CD4-positive, alpha-beta T cell treated with Interleukin-6 at 100 ng/mL for 8 hours (primary cell): ENCODE measurements at places on chromosomes 5 and 9.

GRCh38 chr9:128636556-128637530, 19.8 kb downstream of the DYNC2I2 start:
- no peak for DNase-seq

GRCh38 chr5:14922456-14922855, 50.9 kb upstream of the ANKH start:
- no peak for DNase-seq

DNA sequence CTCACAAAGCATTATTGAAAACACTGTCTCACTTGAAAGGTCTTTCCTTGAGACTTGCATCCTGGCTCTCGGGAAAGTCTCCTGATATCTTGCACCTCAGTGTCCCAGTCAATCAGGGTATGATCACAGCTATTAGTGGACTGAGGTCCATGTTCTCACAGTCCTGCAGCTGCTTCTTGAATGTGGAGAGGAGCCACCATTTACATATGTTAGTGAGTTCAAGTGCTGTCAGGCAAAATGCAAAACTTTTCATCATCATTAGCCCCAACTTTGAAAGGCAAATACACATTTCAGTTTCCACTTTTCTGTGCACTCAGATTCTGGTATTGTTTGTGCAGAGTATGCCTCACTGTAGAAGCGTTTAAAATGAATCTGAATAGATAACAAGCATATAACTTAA, 111.6 kb downstream of the SNX18 start:
- no peak for DNase-seq

DNA sequence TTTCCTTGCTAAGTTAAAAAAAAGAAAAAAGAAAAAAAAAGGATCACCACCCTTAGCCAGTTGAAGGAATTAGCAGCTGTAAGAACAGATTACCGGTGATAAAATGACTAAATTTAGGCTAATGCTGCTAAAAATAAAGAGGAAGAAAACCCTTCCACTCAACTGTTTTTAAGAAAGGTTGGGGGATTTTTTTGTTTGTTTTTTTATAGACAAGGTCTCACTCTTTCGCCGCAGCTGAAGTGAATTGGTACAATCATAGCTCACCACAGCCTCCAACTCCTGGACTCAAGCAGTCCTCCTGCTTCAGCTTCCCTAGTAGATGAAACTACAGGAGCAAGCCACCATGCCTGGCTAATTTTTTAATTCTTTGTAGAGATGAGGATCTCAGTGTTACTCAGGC, 101.7 kb downstream of the SNCAIP start:
- no peak for DNase-seq

DNA sequence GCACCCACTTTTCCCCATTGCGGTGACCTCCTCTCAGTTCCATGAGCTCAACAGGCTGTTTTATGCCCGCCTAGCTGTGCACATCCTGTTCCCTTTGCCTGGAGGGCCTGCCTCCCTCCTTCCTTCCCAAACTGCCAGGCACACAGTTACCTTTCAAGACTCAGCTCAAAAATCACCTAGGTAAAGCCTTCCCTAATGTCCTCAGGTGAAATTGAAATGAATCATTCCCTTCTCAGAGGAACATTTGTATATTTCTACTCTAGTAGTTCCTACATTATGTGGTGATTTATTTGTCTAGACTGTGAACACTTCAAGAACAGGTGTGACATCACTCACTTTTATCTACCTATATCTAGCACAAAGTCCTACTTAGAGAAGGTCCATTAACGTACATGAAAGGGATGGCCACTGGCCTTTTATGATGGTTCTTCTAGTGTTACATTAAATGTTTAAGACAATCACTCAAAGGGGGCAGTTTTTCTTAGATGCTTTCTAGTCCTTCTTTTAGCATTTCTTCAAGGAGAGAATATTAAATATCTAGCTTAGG, 103.5 kb upstream of the EQTN start:
- DNase-seq = no peak

- no peak for DNase-seq
These were observed 118.8 kb downstream of the PRDM6 start for GRCh38 chr5:123207852-123208251.

- DNase-seq = no peak
These were observed 10.4 kb downstream of the STC2 start for GRCh38 chr5:173317852-173318251.

- no peak for DNase-seq
These were observed 147.1 kb downstream of the ENTREP1 start for GRCh38 chr9:69472101-69472620.

DNA sequence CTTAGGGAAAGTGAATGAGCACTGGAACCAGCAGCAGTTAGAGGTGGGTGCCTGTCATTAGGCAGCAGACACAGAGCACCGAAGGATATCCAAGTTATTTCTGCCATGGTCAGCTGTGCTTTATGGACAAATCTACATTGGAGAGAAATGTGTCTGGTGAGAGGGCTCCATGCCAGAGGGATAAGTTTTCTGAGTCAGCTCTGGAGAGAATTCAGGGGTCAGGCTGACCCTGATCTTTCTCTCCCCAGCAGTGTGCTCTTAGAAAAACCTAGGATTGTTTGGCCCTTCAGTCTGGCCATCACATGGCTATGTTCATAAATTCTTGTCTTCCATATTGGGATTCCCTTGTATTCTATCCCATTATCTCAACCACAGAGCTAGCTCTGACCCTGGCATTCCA, 8.9 kb upstream of the IL17B start:
- DNase-seq = no peak

DNA sequence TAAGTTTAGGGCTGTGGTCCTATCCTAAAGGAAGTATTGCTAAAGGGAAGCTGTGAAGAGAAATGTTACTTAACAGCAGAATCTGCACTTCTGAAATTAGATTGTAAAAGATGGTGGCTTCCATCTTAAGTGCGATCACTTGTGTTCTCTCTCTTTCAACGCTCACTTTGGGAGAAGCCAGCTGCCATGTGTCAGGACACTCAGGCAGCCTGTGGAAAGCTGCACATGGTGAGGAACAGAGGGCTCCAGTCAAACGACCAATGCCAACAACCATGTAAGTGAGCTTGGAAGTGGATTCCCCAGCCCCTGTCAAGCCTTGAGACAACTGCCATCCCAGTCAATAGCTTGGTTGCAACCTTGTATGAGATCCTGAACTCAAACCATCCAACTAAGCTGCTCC, 51.7 kb upstream of the GLRX start:
- no peak for DNase-seq

DNA sequence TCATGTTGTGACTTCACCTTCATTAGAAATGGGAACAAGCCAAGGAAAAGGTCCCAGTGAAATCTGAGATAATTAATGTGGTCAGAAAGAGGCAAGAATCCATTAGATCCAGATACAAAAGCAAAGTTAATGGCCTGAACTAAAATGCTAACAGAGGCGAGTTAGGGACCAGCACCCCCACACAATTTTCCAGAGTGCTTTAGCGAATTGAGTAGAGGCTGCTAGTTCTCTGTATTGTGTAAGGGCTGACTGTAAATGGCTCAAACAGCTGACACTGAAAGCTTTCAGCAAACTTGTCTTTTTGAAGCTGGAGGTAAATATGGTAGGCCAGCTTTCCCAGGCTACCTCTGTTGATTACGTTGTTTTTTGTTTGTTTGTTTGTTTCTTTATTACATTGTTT, 75.5 kb downstream of the CSNK1A1 start:
- no peak for DNase-seq

DNA sequence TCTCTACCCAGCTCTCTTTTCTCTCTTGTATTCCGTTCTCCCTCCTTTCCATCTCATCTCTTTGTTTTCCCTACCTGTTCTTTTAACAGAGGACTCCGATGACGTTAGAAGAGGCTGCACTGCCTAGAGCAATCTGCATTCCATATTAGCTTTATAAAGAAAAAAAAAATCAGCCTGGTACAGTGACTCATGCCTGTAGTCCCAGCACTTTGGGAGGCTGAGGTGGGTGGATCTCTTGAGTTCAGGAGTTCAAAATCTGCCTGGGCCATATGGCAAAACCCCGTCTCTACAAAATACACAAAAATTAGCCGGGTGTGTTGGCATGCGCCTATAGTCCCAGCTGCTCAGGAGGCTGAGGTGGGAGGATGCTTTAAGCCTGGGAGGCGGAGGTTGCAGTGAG, 49.0 kb downstream of the DAPK1 start:
- DNase-seq = no peak

DNA sequence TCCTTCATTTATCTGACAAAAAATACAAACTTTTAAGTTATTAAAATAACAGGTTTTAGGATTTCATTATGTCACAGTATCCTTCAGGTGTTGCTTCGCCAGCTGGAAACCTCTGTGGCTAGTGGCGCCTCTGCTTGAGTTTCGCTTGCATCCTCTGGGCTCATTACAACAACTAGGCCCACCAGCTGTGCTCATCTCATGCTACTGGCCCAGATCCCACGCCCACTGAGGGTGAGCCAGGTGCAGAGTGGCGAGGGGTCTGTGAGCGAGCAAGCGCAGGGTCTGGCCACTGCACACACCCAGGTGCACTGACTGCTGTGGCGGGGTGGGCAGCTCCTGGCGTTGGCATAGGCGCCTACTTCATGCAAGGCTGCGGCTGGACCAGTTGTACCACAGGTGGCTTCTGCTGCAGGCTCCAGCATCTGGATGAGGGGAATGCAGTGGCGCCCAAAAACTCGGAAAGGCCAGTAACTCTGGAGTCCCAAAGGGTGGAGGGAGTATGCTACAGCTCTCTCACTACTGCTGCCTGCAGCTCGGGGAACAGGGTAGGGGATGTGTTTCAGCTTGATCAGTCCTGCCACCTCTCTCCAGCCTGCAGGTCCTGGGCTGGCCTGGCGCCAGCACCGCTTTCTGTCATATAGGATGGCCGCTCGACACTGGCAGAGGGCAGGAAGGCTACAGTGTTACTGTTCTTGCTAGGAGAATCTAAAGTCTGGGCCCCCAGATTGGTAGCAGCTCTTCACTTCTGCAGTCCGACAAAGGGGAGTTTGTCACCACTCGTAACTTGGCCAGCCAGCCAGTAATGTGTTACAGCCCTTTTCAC, 452.1 kb downstream of the TUSC1 start:
- DNase-seq = no peak

DNA sequence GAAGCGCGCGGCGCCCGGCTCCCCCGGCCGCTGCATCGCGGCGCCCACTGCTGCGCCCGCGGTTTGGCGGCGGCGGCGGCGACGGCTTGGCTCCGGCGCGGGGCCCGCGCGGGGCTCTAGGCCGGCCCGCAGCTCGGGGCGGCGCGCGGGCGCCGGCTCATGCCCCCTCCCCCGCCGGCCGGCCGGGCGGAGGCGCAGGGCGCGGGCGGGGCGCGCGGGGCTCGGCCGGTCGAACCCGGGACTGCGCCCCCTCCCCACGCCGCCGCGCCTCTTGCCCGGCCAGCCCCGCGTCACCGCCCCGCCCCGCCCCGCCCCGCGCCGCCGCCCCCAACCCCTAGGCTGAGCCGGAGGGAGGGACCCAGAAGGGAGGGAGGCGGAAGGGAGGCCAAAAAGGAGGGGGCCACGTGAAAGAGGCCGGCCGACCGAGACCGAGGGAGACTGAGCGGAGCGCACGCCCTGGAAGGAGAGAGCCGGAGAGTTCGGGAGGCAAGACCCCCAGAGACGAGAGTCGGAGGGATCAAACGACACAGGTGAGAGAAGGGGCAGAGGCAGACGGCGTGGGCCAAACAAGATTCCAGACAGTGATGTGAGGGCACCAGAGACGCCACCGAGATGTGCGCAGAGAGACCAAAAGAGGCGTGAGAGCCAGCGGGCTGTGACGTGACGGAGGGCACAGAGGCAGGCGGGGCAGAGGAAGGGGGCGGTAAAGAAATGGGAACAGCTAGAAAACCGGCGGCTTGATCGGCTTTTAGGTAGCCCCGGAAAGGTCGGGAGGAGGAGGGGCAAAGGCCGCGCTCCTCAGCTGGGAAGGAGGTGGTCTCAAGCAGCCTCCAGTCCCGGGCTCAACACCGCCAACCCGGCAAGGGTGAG, at the start of gene BARX1:
Gene BARX1, minus strand, starts transcription at position 245 of the 870 bp plus-strand sequence. Its CDS starts 209 bp downstream, at position 36.
- DNase-seq = no peak

GRCh38 chr5:174245516-174246075, 200.1 kb downstream of the NSG2 start:
- DNase-seq = no peak

GRCh38 chr9:100589582-100589981, 11.7 kb downstream of the CAVIN4 start:
- no peak for DNase-seq

DNA sequence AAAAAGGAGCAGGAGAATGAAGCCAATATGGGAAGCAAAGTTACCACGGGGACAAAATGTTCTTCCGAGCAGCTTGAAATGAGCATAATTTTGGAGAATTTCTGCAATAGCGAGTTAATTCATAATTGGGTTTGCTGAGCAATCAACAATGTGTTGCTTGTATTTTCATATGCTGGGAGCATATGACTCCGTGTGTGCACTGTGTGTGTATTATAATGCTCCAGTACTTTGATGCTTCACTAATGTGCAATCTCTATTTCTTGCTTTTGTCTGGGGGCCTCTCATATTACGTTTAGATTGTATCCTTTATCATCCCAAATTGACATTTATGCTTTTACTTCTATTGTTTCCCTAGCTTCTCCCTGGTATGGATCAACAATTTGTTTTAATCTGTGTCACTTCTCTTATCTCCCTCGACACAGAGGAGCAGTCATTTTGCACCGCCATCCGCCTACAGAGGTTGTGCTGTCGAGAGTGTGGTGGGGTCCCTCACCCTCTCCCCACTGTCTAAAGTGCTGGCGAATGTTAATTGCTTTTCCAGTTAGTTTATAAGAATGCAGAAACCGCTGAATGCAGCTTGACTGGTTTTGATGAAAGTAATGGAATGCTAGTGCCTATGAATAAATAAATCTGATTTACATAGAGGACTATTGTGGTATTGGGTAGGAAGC, 372.5 kb upstream of the WWC1 start:
- no peak for DNase-seq

GRCh38 chr9:22582221-22582620, 135.6 kb downstream of the DMRTA1 start:
- no peak for DNase-seq

DNA sequence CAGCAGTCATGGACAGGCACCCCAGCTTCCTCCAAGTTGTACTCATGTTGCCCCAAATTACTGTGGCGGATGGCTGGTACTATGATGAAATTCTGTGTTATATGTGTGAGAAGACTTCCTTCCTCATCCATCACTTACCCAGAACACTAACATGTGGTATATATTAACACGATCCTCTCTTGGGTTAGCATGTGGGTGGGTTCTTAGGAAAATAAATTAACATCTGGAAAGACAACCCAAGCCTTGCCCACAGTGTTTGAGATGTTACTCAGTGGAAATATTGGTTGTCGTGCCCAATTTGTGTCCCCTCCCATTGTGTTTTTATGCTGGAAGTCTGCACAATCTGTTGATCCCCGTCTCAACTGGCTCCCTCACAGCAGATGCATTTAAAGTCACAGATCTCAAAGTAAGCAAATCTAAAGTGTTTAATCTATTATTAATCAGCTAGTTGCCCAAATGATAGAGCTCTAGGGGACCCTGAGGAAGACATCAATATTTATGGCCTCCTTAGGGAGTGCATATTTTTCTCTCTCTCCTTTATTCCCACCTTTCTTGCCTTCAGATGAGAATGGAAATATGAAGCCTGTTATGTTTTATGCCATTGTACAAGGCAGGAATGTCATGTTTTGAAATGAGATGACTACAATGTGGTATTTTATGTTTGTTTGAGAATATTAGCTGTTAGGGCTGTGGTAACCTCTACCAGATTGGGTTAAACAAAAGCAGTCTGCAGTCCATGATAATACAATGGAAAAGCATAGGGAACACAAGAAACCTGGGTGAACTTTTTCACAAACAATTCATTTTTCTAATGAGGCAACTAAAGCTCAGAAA, 93.9 kb downstream of the GRIA1 start:
- no peak for DNase-seq
